ENCODE measurements at places on chromosomes 3 and 15. TPM values are rescaled to one million over a fixed set of nuclear protein-coding genes. Genes with fewer than 3 reads are reported as not detected.

SPTSSB gene
- 4.1 TPM for total RNA-seq

DNASE1L3 gene
- 3.5 TPM for total RNA-seq

GPR156 gene
- 3.8 TPM for total RNA-seq

ELL3 gene
- total RNA-seq: 5.0 TPM

HES1 gene
- total RNA-seq: 211 TPM
